ENCODE measurements at places on chromosomes 16 and 17.

DNA sequence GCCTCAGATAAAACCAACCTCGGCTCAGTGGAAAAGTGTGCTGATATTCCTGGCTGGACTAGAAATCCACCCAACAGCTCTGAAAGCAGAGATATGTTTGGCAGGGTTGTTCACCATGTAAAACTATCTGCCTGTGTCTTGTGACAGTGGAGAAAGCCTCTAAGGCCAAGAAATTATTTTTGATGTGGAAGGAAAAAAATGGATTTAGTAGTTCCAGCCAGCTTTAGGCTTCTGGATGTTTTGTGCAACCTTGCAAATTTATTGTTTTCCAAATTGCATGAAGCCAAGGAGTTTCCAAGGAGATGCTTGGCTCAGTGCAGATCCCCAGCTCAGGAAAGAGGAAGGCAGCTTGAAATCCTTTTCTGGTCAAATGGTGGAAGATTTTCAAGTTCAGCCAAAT is 31.6 kb downstream of the TEKT5 start:
- no peak for DNase-seq

GRCh38 chr16:71376465-71377157 is 18.1 kb downstream of the CALB2 start:
- DNase-seq: no peak

DNA sequence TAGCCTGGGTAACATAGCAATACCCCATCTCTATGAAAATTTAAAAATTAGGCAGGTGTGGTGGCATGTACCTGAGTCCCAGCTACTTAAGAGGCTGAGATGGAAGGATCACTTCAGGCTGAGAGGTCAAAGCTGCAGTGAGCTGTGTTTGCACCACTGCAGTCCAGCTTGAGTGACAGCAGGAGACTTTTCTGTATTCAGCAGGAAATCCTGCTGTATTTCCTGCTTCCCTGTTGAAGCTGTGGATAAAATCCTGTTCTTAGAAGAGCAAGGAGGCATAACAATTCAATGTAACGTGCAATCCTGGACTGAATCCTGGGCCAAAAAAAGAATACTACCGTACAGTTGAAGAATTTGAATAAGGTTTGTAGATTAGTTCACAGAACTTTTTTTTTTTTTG is 62.2 kb downstream of the FBXL20 start:
- DNase-seq: no peak

GRCh38 chr16:54050459-54051210 is 236.0 kb downstream of the IRX3 start:
- DNase-seq: no peak

- DNase-seq: no peak
These were observed 41.8 kb downstream of the BRD7 start for GRCh38 chr16:50326835-50327465.

GRCh38 chr16:54928411-54929089 is 2.1 kb upstream of the IRX5 start:
- no peak for DNase-seq

Measured in activated naive CD4-positive, alpha-beta T cell (primary cell).